Fibroblast of the aortic adventitia (primary cell): ENCODE measurements at places on chromosomes 4 and X. TPM values are rescaled to one million over a fixed set of nuclear protein-coding genes. Genes with fewer than 3 reads are reported as not detected.
A peak's percentile ranks its signal among the peaks of the same experiment; 100 is the strongest.

DNA sequence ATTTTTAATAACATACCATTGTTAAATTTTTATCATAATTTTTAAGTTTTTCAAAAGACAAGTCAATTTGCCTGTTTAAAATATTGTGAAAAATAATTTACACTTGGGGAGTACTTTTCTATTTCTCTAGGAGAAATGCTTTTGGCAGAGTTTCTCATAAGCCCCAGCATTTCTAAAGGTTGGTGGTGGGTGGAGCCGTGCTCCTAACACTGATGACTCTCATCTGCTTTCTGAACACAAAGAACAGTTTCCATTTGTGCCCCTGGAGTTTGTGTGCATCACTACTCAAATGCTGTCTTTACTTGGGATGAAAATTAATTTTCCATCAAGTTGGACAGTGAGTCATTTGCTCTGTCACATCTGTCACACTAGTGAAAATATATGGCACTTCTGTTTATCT is 57.6 kb downstream of the TNIP2 start:
- DNase-seq: no peak

DNA sequence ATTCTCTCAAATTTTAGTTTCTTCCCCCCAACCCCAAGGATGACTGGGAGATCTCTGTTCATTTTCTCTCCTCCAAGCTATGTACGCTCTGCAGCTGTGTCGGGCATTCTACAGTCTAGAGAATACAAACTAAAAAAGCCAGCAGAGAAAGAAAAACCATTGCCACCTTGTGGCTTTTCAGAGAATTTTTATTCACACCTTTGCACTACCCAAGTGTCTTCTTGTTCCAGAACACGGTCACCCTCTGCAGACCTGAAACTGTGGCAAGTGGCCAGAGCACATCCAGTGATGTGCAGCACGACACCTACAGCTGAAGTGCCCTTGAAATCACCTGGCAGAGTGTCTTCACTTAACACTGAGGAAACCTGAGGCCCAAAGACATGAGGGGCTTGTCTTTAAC is 68.6 kb downstream of the CHST7 start:
- DNase-seq: peak; percentile 33

The PLP1 gene
- 2.3 TPM in 1 of 2 replicates, not detected in the other for total RNA-seq

DNA sequence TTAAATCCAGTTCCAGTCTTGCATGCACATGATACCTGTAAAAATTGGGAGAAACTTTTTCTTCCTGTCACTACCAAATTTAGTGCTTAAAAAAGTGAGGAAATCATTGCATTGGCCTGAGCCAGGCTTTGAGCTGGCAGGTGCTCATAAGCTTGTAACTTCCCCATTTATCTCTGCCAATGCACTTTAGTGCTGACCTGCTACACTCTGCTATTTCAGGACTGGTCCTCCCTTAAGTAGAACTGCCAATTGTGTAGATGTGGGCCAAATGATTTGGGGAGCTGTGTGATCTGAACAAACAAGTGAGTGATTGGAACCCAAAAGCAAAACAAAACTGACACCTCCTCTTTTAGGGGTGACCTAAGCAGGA is 51.8 kb downstream of the ZNF827 start:
- DNase-seq: no peak

DNA sequence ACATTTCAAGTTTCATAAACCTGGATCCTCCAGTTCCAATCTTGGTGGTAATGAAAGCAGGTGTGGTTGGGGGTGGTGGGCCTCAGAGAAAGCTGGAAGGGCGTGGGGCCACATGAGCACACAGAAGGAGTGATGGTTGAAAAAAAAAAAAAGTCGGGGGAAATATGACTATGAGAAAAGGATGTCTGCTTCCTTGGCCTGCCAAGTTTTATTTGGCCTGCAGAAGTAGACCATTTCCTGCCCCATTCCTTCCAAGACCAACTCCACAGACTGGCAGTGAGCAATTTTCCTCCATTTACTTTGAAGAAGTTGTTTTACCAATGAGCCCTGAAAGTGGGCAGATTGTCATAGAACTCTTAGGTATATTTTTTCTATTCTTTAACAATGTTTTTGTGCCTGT is 43.3 kb downstream of the LNX1 start:
- peak; percentile 72 for DNase-seq

GRCh38 chrX:132433551-132433950 is 55.3 kb downstream of the MBNL3 start:
- no peak for DNase-seq

DNA sequence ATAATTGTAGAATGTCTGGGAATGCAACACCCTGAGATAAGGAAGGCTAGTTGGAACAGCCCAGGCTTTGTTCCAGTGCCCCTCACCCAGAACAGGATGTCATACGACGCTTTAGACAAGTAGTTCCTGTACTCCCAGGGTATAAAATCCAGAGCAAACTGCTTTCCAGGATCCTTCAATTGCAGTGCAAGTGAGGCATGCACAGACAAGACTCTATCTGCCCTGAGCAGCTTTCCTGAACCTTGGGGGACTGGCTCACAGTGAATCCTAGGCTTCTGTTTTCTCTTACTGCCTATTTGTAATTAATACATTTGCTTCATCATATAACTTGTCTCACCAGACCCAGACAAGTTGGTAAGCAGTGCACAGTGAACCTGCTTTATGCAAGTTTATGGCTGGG is 48.4 kb upstream of the IL9R start:
- no peak for DNase-seq
